Right ventricle myocardium superior (tissue), 1 donor: ENCODE measurements at places on chromosomes 1 and 21.

- DNase-seq: no peak
These were observed 285.0 kb downstream of the LRRC40 start for GRCh38 chr1:69920426-69920825.

- no peak for DNase-seq
These were observed 67.2 kb upstream of the CCDC190 start for GRCh38 chr1:162928141-162928540.

DNA sequence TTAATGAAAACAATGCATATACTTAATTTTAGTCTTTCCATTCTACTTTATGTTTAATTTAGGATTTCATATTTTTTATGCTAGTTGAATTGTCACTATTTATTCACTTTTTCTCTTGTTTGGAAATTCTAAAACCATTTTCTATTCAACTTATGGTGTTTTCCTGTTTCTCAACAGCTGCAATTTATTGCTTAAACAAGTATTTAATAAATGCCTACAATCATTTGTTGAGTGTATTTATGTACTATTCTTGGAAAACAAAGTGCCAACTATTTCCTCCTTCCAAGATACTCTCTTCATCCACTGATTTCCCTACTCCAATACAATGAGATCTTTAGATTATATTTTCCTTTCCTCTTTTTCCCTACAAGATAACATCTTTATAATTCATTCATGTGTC, 65.4 kb downstream of the NUF2 start:
- no peak for DNase-seq

- DNase-seq: no peak
These were observed 687 bp upstream of the SEMA6C start for GRCh38 chr1:151147132-151147503.

GRCh38 chr1:79845936-79846335, 839.4 kb upstream of the ADGRL4 start:
- DNase-seq: no peak

DNA sequence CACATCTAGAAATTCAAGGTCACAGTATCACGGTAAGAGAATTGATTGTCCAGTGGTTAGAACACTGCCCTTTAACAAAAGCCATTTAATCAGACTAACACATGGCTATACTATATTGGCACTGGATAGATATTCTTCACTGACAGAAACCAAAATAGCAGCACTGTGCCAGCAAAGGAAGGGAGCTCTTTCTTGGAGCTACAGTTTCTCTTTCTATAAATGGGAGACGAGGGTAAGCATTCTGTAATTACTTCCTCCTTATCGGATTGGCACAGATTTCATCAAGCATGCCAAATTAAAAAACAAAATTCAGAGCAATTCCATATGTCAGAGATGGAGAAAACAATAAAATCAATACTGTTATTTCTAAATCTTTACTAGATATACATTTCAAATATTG, 115.7 kb upstream of the CACYBP start:
- DNase-seq: no peak

DNA sequence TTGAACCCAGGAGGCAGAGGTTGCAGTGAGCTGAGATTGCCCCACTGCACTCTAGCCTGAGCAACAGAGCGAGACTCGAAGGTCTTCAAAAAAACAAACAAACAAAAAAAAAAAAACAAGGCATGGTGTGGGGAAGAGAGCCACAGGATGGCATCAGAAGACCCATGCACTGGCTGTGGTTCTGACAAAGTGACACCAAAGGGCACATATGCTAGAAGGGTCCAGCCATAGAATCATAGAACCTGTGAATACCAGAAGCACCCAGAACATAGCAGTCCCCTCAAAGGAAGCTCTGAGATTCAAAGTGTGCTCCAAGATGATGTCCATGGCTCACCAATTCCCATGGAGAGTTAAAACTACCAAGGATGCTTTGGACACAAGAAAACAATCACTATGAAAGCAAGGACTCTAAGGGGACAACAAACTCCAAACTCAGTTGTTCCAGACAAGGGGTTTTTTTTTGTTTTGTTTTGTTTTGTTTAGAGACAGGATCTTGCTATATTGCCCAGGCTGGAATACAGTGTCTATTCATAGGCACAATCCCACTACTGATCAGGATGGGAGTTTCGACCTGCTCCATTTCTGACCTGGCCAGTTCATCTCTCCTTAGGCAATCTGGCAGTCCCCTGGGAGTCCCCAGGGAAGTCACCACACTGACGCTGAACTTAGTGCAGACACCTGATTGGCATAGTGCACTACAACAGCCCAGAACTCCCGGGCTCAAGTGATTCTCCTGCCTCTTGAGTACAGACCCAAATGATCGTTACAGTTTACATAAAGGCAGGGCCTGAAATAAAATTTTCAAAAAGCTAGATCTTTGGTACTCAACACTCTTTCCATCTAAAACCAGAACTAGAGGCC, 56.4 kb downstream of the TGFBR3 start:
- DNase-seq: no peak

GRCh38 chr1:231369282-231369681, 31.2 kb downstream of the SPRTN start:
- no peak for DNase-seq

- DNase-seq: no peak
These were observed 147.8 kb downstream of the TNFSF18 start for GRCh38 chr1:172902861-172903381.

- DNase-seq: no peak
These were observed 302.6 kb downstream of the PAPPA2 start for GRCh38 chr1:176765608-176766007.

- no peak for DNase-seq
These were observed 21.9 kb downstream of the FAAP20 start for GRCh38 chr1:2172551-2173146.

DNA sequence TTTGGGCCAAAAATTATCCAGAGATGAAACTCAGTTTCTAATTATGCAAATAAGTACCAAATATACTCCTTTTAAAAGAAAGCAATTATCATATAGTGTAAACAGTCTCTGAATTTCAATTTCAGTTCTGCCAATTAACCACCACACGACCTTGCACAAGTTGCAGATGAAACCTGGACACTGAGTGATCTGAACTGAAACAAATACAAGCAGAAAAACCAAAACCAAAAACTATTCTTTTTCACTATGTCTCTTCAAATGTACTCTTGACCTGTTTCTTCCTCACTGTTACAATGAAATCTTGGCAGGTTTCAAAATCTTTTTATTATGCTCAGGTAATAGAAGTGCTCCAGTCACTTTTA, 79.2 kb downstream of the TYW3 start:
- no peak for DNase-seq

DNA sequence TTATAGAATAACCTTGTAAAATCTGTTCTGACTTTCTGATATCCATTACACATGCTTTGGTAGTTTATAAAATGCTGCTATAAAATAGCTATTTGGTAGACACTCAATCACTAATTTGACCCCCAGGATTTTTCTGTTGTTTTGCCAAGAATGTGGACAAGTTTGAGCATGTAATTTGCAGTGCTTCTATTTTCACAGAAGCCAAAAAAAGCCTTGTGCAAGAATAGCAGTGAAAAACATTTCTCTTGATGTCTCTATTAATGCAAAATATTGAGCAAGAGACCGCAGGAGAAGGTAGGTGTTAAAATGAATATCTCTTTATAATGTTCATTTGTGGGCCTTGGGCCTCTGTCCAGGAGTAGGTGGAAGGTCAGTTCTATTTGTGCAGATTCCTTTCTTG, 22.5 kb downstream of the MAP3K7CL start:
- no peak for DNase-seq

GRCh38 chr1:57040811-57041210, 75.0 kb upstream of the C8B start:
- DNase-seq: no peak

- no peak for DNase-seq
These were observed 8.0 kb upstream of the DNM3 start for GRCh38 chr1:171833091-171833825.

GRCh38 chr1:224704107-224704735, 88.1 kb downstream of the CNIH3 start:
- DNase-seq: no peak

GRCh38 chr1:154953611-154954038, 2.3 kb downstream of the PBXIP1 start:
- no peak for DNase-seq

DNA sequence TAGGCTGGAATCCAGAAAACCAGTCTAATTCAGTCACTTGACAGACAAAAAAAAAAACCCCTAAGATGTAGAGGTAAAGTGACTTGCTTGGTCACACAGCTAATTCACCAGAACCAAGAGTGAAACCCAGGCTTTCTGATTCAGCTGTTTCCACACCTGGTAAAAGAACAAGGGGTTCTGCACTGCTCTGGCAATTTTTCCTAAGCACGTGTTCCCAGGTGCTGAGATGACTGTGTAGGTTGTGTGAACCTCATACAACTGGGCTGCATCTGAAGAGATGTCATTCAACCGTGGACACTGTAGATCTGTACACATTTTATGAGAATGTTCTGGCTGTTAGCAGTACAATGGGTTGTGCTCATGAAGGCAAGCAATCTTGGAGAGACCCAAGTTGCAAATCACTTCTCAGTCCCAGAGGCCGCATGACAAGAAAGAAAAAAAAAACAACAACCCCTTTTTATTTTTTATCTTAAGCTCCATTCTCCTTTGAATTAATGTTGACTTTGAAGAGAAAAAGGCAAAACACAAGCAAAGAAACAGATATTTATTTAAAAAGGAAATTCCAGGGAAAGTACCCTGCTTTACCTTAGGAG, 95.4 kb downstream of the INTS7 start:
- DNase-seq: no peak

GRCh38 chr1:235327559-235328270, at the start of gene ARID4B:
Gene ARID4B (minus strand): TSS chr1:235328179. CDS start chr1:235326919, 1,260 bp downstream.
- DNase-seq: peak; percentile 88

- no peak for DNase-seq
These were observed 51.4 kb downstream of the PDE9A start for GRCh38 chr21:42704861-42705260.

- DNase-seq: no peak
These were observed 290.2 kb downstream of the LRRC40 start for GRCh38 chr1:69914976-69915765.

DNA sequence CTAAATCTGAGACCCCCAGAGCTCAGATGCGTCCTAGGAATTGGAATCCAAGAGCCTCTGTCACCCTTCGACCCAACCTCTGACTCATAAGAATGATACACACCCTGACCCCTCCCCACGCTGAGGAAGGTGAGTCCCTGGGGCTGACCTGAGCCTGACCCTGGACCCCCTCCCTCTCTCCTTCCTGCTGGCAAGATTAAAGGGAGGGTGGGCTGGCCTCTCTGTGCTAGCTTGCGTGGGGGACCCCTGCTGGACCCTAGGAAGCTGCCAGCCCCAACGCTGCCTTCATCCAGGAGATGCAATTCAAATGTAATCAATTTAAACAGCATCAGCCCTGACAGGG, 627 bp downstream of the PLEKHA6 start:
- DNase-seq: no peak

GRCh38 chr1:150121236-150121862, 28.4 kb upstream of the PLEKHO1 start:
- DNase-seq: no peak

- DNase-seq: no peak
These were observed 70.6 kb downstream of the ALPL start for GRCh38 chr1:21579791-21580190.

GRCh38 chr1:20474333-20474975, 11.6 kb downstream of the CAMK2N1 start:
- DNase-seq: no peak

DNA sequence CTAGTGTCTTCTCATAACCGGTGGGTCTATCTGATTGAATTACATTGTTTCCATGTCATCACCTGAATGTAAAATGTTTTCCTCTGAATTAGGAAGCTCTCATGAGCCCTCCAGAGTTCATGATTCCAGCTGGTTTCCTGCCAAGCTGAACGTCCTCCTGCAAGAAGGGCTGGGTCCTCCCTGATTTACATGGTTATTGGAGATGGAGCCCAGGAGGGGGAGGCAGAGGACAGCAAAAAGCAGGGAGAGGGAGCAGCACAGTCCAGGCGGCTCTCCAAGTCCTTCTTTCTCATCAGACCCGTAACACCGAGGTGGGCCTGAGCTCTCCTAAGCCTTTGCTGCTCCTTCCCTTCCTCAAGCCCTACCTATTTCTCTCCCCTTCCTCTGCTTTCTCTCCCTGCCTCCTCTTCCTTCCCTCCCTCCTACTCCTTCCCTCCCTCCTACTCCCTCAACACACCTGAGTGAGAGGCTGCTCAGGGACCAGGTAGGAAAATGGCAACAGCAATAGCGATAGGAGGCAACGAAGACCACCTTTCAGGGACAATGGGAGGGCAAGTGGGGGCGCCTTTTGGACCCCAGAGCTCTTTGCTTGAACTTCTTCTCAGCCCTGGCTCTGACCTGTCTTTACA, 265.9 kb downstream of the PRDM2 start:
- DNase-seq: peak; percentile 57
